Fibroblast of skin of scalp (primary cell): ENCODE measurements at places on chromosomes 16 and 17.

GRCh38 chr17:9021992-9022572 is 772 bp downstream of the NTN1 start:
- peak; percentile 29 for DNase-seq

DNA sequence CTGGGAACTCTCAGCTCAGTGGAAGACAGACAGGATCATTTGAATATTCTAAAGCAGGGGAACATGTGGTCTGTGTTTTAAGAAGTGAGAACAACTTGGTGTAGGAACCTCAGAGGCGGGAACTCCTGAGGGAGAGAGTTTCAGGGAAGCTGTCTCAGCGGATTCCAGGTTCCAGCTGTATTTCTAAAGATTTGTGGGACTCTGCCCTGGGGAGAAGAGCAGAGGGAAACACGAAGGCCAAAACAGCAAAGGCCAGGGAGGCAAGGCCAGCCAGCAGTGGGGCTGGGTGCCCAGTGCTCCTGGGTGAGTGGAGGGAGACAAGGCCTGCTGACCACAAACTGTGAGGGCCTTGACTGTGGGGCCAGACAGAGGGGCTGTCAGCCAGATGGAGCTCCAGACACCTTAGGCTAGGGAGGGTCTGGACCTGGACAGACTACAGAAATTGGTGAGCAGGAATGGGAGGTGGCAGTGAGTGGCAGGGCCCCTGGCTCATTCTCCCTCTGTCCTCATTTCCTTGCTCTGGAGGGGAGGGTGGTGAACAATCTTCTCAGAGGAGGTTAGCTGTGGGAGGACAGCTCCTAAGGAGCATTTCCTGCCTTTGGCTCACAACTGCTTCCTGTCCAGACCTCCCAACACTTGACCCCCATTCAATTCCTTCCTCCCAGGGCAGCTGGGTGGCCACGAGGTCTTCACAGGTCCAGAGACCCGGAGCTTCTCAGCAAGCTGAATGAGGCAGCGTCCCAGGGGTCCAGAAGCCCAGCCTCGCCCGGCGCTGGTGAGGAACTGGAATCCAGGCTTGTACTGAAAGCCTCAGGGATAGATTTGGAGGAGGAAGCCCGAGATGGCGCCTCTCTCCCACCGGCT is 21.0 kb upstream of the FZD2 start:
- peak; percentile 63 for DNase-seq

DNA sequence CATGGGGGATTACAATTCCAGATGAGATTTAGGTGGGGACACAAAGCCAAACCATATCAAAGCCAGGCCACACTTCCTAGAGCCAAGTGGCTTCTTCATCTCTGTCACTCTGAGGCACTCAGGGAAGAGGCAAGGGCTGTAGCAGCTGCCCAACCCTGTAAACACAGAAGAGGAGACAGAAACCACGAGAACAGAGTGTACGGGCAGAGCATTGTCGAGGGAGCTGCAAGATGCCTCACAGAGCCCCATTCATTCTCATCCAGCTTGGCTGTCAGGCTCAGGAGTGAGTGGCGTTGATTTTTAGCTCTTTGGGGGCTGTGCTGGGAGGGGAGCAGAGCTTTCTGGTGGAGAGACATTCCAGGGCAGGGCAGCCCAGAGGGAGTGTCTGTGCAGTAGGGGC is 117.2 kb upstream of the SALL1 start:
- DNase-seq: no peak

- DNase-seq: no peak
Measured at GRCh38 chr16:73308771-73309170, 260.8 kb upstream of the ZFHX3 start.

DNA sequence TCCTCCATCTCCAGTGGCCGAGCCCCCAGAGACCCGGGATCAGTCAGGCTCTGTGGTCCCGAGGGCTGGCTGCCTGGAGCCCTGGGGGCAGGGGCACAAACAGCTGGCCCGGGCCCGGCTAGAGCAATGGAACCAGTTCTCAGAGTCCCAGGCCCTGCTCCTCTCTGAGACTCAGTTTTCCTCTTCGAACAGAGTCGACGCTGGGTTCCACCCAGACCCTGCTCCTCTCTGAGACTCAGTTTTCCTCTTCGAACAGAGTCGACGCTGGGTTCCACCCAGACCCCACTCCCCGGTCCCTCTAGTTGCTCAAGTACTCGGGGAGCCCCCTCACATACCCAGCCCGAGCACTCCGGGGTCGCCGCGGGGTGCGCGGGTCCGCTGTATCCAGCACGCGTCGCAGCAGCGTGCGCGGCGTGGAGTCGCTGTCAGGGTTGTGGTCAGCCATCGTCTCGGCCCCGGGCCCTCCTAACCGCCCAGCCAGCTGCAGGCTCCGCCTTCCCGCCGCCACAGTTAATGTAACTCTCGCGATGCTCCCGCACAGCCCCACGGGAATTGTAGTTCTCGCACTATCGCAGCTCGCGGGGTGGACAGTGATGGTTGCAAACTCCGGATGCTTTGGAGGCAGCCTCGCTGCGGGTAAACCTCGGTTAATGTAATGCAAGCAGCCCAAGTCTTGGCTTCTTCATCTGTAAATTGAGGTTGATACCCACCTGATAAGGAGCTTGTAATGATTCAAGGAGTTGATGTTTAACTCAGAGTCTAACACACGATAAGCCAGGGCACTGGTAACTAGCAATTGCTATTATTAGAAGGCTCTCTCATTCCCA is 8.5 kb upstream of the THAP11 start:
- DNase-seq: peak; percentile 90

GRCh38 chr16:84450176-84450865 is 54.1 kb downstream of the MEAK7 start:
- no peak for DNase-seq

DNA sequence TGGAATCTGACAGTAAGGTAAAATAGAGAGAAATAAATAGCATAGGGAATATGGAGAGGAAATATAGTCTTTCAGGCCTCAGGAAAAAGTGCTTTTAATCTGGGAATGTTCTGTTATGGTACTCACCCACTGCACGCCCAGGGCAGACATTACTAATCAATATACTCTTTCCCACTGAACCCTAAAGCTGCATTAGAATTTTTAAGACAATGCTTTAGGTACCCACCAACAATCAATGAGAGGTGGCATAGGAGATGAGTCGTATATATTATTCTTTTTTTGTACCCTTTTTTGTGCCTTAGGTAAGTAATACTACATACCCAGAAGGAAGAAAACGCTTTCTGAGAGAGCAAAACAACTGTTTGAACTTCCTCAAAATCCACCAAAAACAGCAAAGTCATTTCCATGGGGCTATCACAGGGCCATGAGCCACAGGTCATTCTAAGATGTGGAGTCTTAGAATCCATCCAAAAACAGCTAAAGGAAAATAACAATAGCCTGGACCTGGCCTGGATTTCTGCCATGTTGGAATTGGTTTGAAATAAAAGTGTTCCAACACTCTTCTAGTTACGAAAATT is 542.1 kb downstream of the XYLT1 start:
- DNase-seq: no peak

DNA sequence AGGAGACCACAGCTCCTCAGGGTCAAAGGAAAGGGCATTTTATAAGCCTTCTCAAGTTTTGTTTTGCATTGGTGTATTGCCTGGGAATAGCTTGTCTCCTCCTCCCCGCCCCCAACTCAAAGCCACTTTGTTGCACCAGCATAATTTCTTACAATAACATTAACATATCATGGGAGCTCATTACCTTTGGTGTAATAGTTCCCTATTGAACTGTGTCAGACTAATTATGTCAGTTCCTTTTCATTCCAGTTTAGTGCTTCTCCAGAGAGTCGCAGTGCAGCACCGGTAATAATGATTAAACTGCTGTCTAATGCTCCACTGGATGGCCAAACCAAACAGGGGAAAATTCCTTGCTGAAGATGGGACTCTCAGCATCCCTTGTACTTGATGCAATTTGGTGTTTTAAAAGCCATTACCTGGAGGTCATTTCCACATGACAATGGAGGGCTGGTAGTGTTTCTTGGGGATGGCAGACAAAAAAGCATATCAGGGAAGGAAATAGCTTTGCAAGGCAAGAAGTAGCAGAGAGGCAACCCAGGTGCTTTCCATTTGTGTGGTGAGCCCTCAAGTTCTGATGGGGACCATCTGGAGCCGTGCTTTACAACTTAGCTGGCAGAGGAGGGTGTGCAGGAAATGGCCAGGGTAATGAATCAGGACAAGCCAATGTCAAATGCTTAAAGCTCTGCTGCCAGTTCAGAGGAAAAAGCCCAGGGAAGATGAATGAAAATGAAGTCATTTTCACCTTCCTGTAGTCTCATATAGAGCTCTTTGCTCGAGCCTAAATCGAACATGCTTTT is 91.5 kb upstream of the NLRP1 start:
- DNase-seq: no peak

- DNase-seq: no peak
Measured at GRCh38 chr17:65463242-65463641, 98.2 kb downstream of the AXIN2 start.

DNA sequence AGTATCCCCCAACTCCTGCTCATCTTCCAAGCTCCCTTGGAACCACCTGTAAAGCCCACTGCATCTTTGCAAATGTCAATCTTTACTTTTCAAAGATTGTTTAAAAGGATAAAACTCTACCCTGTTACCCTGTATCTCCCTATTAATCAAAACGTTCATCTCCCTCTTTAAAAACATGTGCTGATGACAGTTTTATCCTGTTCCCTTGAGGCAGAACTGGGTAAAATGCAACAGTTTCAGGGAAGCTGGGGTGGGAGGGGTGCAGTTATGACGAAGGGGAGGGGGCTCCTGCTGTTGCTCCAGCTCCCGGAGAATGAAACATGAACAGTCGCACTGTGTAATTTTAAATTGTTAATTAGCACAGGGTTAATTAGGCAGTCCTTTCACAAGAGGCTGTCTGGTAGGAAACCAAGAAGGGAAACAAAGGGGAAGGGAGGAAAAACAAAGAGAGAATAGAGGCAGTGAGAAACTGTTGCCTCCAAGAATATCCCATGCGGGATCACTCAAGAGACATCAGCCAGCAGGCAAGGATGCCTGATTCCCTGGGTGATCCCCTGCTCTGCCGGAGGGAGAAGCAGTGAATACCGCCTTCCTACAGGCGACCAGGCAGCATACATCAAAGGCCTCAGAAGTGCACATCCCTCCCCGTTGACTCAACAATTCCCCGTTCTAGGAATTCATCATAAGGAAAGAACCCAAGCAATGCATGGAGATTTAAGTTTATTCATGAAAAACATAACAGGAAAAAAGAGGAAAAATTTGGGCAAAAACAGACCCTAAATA is 84.2 kb downstream of the ZFHX3 start:
- peak; percentile 86 for DNase-seq

- DNase-seq: no peak
Measured at GRCh38 chr16:560701-561412, 663 bp downstream of the PRR35 start.

GRCh38 chr17:41311111-41311510 is 2.0 kb upstream of the KRTAP16-1 start:
- no peak for DNase-seq

DNA sequence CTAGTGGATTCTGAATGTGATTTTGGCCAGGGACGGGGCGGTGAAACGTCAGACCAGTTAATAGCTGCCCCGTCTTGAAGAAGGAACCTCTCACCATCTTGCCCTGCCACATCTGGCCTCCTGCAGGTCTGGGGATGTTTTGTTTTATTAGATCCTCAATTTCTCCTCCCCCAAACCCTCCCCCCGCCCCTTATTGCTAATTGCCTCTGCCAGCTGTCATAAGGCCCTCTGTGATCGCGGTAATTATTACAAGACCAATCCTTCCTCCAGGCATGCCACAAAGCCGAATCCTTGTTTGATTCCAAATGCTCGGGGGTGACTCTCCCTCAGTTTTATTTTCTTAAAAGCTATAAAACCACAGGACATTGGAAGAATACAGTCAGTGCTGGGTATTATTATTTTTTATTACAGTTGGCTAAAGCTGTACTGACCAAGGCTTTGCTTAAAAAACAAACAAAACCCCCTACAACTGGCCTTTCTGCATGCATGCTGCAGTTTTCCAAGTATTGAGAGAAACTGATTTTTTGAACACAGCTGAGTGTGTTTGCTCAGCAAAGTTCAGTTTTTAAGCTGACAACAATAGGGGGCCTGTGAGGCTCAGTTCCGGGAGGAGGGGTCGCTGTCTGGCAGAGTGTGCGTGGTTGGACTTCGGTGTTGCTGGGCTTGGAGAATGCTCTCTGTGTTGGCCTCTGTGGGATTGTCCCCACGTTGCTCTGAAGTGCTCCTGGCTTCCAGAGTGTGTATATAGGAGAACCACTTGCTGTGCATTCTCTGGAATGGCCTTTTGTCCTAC is 1.7 kb downstream of the KSR1 start:
- peak; percentile 29 for DNase-seq

- DNase-seq: peak; percentile 18
Measured at GRCh38 chr17:49497148-49498028, 2.3 kb downstream of the NGFR start.

- DNase-seq: peak; percentile 81
Measured at GRCh38 chr17:81601525-81602120, 35.3 kb downstream of the NPLOC4 start.

- DNase-seq: peak; percentile 96
Measured at GRCh38 chr17:77963441-77963840, 4.9 kb downstream of the TNRC6C start.

GRCh38 chr17:5608399-5609112 is 24.2 kb upstream of the NLRP1 start:
- DNase-seq: no peak

GRCh38 chr17:7072406-7072805 is 7.6 kb downstream of the CLEC10A start:
- no peak for DNase-seq

DNA sequence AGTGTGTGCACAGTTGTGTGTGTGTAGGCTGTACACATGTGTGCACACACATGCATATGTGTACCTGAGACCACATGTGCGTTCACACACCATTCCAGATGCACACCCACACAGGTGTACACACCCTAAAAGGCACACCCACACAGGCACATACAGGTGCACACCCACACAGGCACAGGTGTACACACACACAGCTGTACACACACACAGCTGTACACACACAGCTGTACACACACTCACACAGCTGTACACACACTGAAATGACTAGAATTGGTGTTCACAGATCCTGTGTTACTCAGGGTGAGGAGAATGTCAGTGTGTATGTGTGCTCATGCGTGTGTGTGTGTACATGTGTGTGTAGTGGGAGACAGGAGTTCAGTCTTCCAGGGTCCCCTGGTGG is 15.9 kb upstream of the DOC2B start:
- no peak for DNase-seq

- peak; percentile 42 for DNase-seq
Measured at GRCh38 chr17:65987988-65988387, 203.9 kb downstream of the CEP112 start.

- DNase-seq: no peak
Measured at GRCh38 chr16:47046726-47047523, 73.5 kb upstream of the DNAJA2 start.

DNA sequence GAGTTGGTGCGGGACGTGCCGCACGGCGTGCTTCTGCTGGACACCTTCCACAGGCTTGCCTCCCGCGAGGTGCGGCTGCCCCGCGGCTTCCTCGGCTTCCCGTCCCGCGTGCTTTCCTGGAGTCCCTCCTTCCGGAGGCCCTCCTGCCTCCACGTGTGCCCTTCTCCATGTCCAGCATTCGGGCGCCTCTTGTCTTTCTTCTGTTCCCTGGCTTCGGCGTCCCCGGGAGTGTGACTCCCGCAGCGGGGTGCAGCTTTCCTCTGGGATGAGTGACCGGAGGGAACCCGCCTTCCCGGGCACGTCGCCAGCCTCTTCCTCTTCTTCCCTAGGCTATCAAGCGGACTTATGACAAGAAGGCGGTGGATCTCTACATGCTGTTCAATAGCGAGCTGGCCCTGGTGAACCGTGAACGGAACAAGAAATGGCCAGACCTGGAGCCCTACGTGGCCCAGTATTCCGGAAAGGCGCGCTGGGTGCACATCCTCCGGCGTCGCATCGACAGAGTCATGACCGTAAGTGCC is 23.0 kb downstream of the DNAH2 start:
- no peak for DNase-seq

- DNase-seq: peak; percentile 59
Measured at GRCh38 chr17:76623271-76624146, 20.0 kb downstream of the ST6GALNAC1 start.
